ENCODE measurements at places on chromosomes 4 and X.

DNA sequence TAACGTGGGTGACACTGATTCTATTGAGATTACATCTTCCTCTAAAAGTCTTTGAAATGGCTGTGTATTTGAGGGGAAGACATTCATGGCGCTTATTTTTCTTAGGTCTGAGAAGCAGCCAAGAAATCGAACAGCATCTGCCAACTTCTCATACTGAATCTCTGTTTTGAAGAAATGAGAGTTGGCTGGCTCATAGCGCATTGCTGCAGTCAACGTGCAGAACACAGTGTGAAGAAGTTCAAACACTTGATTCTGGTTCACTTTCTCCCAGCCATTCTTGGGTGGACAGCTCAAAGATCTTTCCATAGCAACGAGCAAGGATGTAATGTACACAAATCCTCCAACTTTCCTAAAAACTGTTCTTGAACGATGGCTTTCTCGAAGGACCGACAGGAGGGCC, 156.5 kb downstream of the WDFY3 start:
- no peak for DNase-seq

DNA sequence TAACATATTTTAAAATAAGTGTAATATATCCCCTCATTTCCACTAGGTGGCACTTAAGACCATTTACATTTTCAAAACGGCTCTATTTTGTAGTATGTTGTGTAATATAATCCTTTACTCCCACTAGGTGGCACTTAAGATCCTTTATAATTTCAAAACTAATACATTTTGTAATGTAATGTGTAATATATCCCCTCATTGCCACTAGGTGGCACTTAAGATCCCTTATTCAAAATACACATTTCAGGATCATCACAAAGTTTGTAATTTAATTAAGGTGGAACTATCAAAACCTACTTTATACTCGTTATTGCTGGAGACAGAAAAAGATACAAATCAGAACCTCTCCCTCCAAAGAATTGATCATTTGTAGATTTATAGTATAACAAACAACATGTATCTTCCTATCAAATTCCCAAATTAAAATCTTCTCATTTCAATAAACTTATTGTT, 132.5 kb downstream of the ARHGAP6 start:
- peak; percentile 41 for DNase-seq

- DNase-seq: no peak
These were observed 33.8 kb upstream of the ZNF518B start for GRCh38 chr4:10490996-10491395.

DNA sequence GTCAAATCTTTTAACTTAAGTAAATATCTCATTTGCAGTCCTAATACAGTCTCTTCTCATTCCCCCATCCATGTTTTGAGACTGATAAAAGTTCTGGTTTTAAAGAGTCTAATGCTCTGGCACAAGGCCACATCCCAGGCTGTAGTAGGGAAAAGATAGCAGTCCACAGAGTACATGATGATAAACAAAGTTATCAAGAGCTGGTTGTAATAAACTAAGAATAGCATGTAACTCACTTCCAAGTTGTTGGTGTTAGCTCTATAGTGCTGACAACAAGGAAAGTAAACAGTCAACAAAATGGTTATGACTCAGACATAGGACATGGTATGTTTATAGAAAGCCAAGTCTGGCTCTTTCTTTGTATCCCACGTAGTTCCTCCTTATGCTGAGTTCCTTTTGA, 21.8 kb upstream of the AREG start:
- no peak for DNase-seq

DNA sequence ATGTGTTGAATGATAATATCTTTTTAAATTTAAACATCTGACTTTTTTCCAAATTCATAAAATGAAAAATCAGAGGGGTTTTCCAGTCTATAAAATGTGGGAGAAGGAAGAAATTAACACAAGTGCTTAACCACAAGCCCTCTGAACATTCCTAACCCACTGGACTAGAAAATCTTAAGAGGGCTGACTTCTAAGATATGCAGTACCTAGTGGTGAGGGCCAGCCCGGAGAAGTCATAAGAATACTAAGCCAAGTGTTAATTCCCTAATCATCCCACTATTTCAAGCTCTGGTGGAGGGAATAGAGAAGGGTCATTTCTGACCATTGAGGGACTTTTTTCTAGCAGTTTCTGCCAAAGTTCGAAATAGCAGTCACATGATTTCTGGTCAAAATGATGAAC, 86.9 kb upstream of the NEIL3 start:
- no peak for DNase-seq

DNA sequence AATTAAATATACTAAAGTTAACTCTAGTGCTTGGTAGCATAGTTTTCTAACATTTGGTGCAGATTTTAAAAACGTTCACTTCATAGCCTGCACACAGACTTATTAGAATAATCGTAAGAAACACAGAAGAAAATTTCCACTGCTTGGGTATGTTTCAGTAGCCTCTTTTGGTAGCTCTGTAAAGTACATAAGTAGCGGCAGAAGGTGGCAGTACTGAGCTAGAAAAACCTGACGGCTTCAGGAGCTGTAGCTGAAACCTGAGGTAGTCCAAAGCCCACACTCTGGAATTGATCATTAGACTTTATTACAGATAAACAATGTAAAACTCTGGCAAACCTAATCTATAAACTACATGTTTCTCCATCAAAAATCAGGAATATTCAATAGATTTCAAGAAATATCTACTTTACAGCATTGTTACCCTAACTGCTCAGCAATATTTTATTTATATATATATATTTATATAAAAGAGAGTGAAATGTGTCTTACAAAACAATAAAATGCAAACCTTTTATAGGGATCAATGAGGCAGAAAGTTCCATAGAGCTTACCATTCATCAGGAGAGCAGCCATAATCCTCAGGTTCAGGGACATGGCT, 88.2 kb downstream of the ATP8A1 start:
- DNase-seq: peak; percentile 56

DNA sequence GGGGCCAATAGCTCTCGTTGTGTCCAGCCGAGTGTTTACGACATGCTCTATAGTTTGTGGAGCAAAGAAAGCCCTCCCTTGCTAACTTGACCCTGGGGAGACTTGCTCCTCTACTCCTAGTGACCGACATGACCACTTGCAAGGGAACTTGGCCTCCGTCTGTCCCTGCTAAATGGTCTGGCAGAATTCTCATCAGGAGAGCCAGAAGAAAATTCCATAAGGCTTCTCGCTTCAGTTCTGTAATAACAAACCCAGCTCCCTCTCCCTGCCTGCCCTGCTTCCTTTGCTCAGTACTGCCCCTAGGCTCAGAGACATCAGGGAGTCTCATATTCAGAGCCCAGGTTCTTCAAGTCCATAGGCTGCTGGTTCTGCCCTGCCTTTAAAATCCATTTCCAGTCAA, 13.0 kb downstream of the DOCK11 start:
- no peak for DNase-seq

DNA sequence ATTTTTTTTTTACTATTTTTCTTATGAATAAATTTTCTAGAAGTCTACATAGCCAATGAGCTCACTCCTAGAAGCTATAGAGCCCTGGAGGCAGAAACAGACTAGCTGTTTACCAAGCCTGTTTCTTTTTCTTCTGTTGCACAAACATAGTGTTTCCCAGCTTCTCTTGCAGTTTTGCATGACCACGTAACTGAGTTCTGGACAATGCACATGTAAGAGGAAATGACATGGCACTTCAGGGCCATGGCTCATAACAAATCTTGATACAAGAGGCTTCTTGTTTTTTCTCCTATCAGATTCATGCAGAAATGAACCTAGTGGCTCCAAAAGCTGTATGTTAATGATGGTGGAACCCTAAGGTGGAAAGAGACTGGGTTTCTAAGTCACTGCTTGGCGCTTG, 127.4 kb downstream of the ZNF330 start:
- DNase-seq: no peak

- DNase-seq: no peak
These were observed 171.1 kb downstream of the HHIP start for GRCh38 chr4:144817081-144817480.

DNA sequence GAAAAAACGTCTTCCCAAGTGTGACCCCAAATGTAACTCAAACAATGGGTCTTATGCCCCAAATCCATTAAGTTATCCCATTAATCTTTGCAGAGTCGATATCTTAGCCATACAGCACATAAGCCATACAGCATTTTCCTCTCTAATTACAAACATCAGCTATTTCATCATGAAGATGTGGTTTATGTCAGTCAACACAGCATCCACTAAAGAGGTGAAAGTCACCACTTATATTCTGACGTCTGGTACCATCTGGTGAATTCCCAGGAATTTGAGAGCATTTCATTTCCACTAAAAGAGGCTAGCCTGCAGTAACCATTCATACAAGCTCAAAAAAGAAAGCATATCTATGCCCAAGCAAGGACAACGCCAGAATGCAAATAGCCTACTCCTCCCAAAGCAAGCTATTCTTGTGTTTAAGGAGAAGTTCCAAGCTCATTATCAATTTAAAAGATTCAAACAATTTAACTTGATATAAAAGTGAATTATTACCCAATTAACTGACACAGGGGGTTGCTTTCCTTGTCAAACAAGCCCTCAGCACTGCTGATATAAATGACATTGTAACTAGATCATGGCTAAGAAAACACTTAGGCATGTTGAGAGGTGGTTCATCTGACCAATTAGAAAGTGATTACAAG, 203.3 kb downstream of the ANTXR2 start:
- DNase-seq: no peak

- DNase-seq: no peak
These were observed 196.4 kb upstream of the RADX start for GRCh38 chrX:106415276-106415895.

GRCh38 chr4:8427262-8427661, 13.3 kb downstream of the ACOX3 start:
- DNase-seq: no peak

GRCh38 chrX:110420771-110421499, 62.3 kb downstream of the RTL9 start:
- peak; percentile 3 for DNase-seq

DNA sequence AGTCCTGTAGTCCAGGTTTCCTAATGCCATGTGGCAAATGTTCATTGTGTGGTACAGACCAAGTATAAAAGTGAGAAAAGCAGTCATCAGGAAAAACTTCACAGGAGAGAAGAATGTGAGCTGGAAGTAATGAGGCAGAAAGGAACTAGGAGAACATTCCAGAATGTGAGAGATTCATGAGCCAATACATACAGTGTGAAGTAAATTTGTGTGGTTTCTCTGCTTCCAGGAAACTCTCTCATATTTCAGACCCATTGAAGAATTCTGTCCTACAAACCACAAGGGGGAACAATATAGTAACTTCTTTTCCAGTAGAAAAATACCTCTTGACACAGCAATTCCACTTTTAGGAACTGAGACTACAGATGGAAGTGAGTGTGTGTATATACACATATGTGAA, 136.5 kb downstream of the RNF150 start:
- DNase-seq: no peak

- DNase-seq: no peak
These were observed 199.4 kb downstream of the SMIM20 start for GRCh38 chr4:26113339-26113940.

- peak; percentile 29 for DNase-seq
These were observed at the start of gene GRIA2 for GRCh38 chr4:157220371-157220881. GRIA2 (plus strand) TSS chr4:157220728; CDS start chr4:157221043, 315 bp downstream.

GRCh38 chr4:187215438-187215837, 491.8 kb upstream of the FAT1 start:
- DNase-seq: no peak

DNA sequence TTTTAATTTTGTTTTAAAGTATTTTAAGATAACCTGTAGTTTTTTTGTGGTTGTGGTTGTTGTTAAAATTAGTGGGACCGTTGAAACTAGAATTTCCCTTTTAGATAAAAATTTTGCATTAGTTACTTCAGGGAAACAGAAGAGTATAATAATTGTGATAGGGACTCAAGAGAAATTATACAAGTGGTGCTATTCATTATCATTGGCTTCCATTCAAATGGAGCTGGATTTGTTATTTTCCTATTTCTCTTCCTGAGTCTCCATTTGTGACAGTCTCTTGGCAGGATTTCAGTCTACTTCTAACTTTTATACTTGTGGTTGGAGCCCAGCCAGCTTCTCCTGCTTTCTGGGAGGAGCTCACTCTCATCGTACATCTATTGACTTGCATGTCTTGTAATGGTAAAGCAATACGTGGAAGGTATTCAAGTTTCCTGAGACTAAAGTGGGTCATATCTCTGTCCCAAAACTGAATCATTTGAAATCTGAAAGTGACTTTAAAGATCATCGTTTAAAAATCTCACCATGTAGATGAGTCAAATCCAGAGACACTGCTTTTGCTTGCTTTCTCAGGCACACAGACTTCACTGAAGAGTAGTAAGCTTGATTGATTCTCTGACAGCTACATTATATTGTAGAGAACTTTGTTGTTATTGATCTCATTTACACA, 155.8 kb downstream of the RPA4 start:
- peak; percentile 12 for DNase-seq

DNA sequence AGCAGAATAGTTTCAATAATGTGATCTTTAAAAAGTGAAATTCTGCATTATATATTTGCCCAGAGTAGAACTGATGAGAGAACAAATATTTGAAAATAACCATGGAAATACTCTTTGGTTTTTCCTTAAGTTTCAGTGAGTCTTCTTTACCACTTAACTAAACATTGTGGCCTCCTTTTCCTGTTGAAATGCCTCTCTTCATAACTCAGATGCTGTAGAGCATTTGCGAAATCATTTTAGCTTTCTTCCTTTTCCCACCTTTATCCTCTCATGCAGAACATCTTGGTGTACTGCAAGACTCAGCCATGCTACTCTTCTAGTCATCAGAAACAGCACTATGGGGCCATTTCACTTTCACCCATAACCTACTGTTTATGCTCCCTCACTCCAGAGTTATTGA, 48.2 kb downstream of the CASK start:
- DNase-seq: no peak

DNA sequence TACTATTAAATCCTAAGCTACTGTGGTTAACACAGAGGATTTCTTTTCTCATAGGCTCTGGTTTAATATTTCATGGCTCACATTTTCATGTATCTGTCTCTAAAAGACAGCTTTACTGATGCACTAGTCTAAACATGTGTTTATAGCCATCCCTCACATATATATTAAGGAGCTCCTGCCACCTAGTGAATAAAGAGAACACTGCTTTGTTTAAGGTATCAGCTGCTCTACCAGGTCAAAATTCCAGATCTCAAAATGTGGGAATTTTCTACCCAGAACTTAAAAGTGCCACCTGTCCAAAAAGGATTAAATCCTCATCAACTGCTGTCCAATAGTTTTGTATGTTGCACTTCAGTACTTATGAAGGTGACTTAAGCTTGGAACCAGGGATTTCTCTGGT, 188.5 kb upstream of the TEX13C start:
- peak; percentile 10 for DNase-seq

DNA sequence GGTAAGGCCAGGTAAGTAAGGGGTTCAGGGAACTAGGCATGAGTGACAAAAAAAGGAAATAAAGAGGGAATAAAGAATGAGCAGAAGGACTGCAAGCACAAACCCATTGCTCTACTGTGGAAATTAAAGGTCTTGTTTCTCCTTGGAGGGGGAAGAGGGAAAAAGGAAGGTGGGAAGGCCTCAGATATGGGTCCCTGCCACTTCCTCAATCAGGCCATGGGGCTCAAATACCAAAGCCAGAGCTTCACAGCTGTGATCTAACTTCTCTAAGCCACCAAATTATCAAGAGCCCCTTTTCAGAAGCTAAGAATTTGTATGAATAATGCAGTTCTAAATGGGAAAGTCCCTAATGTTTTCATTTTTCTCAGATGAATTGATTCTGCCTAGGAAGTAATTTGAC, 4.7 kb downstream of the USP51 start:
- DNase-seq: no peak

- DNase-seq: no peak
These were observed 12.3 kb downstream of the TLR3 start for GRCh38 chr4:186081202-186081807.

GRCh38 chr4:153465140-153465539, 1.0 kb upstream of the TMEM131L start:
- no peak for DNase-seq

GRCh38 chr4:156623376-156623775, 348.2 kb downstream of the PDGFC start:
- DNase-seq: no peak

GRCh38 chr4:3399277-3400194, 42.2 kb upstream of the HGFAC start:
- no peak for DNase-seq

All from NCI-H2029 (cell line).